Amygdala (tissue), 56 donors: ENCODE measurements at places on chromosomes 7 and 10.

GRCh38 chr10:118927321-118927720 is 102.2 kb upstream of the NANOS1 start:
- no peak for DNase-seq

- no peak for DNase-seq
Measured at GRCh38 chr7:117825132-117825531, 48.1 kb downstream of the CTTNBP2 start.

- DNase-seq: no peak
Measured at GRCh38 chr10:31769564-31769963, 159.1 kb downstream of the ARHGAP12 start.

DNA sequence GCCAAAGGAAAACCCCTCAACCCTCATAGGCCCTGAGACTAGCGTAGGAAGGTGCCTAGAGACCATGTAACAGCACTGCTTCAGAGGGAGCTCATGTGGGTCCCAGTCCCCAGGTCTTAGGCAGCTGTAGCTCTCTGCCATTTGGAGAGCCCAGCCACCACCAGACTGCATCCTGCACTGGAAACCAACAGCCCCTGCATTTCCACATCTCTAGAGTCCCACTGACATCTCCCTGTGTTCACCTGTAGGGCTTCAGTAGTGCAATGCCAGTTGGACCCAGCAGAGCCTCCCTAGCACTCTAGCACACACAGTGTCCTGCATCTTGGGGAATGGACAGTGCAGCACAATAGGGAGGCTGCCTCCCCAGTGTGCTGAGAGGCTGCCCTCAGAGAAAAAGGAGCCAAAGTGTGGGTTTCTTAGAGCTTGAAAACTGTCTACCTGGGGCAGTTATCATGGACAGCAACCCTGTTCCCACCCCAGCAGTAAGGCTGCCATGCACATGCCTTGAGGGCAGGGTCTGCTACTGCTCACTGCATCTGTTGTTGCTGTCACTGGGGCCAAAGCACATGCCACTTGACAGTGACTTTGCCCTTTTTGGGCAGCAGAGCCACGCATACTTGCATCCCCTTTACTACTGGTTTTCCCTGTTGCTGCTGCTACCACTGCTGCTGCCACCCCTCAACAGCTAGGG is 46.7 kb upstream of the ANTXRL start:
- DNase-seq: no peak

DNA sequence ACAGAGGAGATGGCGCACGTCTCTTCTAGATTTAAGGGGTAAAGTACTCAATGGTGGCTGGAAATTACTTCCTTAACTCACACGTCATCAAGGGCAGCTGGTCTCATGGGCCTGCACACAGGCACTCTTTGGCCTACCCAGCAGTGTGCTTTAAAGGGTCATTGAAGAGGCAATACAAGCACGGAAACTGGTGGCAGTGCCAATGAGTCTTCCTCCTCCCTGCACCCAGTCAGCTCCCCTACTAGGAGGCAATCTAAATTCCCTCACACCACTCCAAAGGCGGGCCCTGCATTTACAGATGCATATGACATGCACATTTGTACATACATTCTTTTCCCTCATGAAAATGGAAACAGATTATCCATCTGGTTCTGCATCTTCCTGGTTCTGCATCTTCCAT is 47.4 kb downstream of the PPIF start:
- no peak for DNase-seq

GRCh38 chr10:79940431-79940830 is 8.5 kb downstream of the SFTPD start:
- no peak for DNase-seq

DNA sequence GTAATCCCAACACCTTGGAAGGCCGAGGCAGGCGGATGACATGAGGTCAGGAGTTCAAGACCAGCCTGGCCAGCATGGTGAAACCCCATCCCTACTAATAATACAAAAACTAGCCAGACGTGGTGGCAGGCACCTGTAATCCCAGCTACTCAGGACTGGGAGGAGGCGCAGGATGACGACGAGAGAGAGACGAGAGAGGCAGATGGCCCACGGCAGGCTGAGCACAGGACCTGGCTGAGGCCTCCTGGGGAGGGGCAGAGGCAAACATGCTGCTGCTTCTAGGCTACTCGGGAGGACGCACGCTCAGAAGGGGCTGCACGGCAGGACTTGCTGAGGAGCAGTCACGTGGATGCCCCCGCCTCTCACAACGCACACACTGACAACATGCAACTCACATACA is 22.4 kb downstream of the DIP2C start:
- no peak for DNase-seq

GRCh38 chr7:140084972-140085371 is 22.2 kb upstream of the PARP12 start:
- DNase-seq: no peak

GRCh38 chr7:135454060-135454459 is 55.8 kb downstream of the CNOT4 start:
- no peak for DNase-seq

GRCh38 chr7:13850185-13850752 is 139.2 kb downstream of the ETV1 start:
- DNase-seq: no peak

DNA sequence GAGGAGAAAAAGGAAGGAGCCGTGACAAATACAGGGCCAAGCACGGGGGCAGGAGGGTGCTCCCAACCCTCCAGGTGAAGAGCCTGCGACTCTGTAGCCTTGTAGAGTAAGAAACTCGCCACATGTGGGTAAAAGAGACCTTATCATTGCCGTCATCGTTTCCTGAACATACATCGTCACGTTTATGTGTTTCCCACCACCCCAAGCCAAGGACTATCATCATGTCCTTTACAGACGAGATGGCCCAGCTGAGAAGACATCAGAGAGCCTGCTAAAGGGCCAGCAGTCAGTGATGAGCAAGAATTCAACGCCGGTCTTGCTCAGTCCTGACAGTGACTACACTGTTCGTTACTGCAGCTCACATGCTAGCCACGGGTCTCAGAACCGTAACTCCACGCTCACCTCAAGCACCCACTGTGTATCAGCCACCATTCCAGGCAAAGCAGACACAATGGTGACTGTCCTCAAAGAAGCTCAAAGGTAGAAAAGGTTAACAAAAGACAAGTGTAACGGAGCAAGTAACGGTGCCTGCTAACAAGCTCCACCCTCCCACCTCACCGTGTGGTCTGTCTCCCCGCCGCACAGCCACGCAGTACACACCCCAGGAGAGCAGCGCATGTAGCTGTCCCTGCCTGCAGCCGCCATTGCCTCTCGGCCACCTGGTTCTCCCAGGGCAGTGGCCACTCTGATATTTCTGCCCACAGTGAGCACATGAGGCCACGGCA is 147.8 kb downstream of the MAD1L1 start:
- DNase-seq: no peak

DNA sequence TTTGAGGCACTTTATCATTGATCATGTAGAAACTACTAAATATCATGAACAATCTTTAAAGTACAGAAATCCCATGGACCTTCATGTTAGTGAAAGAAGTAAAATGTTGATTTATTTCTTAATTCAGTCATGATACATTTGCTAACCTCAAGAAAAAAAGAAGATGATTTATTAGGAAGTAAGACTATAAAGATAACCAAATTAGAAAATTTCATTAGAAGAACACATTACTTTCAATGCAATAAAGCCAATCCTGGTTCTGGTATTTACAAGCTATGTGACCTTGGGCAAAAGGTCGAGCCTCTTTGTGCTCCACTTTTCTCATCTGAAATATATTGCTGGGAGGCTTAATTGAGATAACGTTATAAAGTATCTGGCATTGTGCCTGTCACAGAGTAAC is 365.0 kb downstream of the KIF20B start:
- DNase-seq: no peak

DNA sequence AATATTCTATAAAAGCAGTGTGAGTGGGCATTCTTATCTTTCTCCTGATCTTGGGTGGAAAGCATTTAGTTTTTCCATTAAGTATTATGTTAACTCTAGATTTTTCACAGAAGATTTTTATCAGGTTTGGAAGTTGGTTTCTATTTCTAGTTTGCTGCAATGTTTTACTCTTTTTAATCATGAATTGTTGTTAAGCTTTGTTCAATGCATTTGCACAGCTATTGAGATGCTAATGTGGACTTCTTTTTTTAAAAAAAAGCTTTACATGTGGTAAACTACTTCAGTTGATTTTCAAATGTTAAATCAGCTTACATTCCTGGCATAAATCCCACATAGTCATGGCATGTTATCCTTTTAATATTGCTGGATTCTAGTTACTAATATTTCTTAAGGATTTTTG is 363.6 kb upstream of the NRP1 start:
- no peak for DNase-seq

DNA sequence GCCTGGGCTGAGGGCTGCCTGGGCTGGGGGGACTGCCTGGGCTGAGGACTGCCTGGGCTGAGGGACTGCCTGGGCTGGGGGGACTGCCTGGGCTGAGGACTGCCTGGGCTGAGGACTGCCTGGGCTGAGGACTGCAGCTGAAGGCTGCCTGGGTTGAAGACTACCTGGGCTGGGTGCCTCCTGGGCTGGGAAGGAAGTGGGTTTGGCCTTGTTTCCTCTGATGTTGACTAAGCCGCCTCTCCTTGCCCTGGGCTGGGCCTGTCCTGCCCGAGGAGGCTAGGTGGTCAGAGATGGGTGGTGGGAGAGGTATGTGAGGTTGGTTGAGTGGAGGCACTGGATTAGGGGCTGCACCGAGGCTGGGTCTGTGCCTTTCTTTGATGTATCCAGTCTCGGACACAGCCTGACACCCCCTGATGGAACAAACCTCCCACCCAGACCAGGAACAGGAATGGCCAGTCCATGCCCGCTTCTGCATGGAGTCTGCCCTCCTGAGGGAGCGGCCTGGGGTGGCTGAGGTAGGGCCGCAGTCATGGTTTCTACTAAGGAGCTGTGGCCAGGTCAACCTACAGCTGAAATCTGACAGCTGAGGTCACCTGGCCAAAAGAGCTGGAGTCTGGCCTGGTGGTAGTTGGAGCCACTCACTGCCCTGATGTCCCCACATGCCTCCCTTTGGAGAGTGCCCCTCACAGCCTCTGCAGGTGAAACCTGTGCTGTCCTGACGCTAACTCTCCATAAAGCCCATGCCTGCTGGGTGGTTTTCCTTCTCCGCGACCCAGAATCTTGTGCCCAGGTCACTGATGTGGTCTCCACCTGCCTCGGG is 22.3 kb downstream of the SCART1 start:
- DNase-seq: no peak

- DNase-seq: no peak
Measured at GRCh38 chr7:18302097-18302496, 193.5 kb upstream of the HDAC9 start.
